ENCODE measurements at places on chromosomes 12 and 14.

DNA sequence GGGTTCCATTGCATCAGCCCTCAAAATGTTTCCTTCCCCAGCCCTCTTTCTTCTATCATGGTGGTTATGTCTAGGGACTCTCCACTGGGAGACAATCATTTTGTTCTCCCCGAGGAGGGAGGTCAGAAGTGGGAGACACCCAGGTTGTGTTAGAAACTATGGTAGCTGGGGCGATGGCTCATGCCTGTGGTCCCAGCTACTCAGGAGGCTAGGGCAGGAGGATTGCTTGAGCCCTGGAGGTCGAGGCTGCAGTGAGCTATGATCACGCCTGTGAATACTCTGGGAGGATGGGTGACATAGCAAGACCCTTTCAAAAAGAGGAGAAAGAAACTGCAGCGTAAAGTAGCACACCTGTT lies 13.0 kb upstream of the LRRC23 start:
- no peak for DNase-seq

- no peak for DNase-seq
Observed at GRCh38 chr14:72675126-72675525, 218.8 kb downstream of the DPF3 start.

GRCh38 chr14:54814076-54814475 lies 88.5 kb downstream of the GCH1 start:
- DNase-seq = no peak

DNA sequence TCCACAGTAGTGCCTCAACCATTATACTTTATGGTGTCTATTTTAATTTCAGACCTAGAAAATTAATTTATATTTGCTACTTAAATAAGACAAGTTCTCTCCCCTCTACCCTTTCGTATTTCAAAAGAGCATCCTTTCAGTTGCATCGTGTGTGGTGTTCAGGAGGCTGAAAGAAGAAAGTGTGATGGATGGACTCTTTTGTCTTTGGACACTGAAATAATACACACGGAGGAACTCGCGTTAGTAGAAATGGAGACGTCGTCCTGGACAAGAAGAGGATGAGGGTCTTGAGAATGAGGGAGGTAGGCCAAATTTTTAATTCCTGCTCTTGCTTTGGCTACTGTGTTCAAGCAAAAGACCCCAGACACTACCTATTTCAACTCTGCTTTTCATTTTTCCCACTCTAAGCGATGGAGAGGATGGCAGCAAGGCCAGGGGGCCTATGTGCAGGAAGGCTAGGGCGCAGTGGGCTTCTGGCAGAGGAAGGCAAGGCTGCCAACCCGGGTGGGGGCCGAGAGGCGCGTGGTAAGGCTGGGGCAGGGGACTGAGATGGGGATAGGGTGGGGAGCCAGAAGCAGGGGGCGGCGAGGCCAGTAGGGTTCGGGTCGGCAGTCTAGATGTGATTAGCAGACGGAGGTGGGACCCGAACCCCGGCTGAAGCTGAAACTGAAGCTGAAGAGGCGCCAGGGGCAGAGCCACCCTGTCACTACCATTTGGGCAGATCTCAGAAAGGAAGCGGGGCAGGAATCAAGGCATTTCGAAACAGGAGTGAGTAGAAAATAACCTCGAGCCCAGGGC lies 722 bp downstream of the TMED8 start:
- no peak for DNase-seq

DNA sequence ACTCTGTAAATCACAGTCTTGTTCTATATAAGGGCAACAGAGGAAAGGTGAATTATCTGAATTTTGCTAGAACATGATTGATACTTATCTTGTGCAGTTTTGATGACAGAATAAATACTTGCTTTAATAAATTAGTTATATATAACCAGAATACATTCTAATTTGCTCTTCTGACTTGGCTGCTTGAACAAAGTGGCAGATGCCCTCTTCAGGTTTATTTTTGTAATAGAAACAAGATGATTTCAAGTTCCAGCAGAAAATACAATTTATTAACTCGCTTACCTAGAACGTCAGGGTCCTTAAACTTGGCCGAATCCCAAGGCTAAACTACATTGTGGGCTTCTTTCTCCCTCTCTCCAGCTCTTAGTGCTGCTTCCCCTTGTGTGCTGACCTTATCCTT lies 57.6 kb upstream of the SSTR1 start:
- DNase-seq = no peak

- peak; percentile 71 for DNase-seq
Observed at GRCh38 chr12:56119361-56119796, 1.3 kb downstream of the ZC3H10 start.

DNA sequence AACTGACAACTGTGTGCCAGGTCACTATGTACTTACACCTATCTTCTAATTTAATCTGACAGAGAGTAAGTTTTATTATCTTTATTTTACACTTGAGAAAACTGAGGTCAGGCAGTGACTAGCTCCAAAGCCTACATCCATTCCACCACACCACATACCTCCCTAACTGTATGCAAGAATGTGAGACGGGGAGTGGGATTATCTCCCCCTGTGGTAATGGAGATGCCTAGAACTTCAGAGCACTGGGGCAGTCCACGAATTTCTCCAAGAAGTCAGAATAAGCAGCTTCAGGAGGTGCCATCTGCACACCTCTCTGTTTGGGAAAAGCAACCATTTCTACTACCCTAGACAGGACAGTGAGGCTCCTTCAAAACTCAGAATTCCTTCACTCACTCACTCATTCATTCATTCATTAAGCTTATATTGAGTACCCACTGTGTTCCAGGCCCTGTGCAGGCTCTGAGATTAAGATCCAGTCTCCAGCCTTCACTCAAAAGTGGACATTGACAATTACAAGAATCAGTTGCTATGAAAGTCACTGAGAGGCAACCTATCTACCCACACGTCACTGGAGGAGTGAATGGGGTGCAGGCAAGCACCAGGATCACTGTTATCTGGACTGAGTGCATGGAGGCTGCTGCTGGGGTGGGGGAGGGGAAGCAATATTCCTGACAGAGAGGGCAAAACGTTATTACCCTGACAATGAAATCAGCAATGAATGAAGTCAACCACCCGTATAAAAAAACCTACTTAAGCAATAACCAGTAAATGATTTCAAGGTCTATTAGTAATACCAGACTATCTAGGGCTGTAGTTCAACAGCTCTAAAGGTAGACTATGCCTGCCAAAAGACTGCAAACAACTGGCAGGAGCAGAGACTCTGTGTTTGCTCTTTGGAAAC lies 18.0 kb downstream of the SLC7A7 start:
- no peak for DNase-seq

DNA sequence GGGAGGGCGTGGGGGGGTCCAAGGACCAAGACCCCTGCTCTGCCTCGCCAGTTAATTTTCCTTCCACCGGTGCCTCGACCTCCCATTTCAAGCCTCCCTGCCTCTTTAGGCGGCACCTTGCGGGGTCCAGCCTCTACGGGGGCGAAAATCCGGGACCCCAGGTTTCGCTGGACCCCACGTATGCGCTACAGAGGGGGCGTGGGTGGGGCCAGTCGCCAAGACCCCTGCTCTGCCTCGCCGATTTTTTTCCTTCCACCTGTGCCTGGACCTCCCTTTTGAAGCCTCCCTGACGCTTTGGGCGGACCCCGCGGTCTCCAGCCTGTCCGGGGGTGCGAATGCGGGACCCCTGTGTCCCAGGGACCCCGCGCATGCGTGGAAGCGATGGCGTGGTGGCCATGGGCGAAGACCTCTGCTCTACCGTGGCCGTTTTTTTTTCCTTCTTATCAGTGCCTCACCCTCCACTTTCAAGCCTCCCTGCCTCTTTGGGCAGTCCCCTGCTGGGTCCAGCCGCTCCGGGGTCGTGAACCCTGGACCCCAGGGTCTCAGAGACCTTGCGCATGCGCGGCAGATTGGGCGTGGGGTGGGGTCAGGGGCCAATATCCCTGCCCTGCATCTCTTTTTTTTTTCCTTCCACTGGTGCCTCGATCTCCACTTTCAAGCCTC lies 324.2 kb downstream of the ALG10 start:
- no peak for DNase-seq

DNA sequence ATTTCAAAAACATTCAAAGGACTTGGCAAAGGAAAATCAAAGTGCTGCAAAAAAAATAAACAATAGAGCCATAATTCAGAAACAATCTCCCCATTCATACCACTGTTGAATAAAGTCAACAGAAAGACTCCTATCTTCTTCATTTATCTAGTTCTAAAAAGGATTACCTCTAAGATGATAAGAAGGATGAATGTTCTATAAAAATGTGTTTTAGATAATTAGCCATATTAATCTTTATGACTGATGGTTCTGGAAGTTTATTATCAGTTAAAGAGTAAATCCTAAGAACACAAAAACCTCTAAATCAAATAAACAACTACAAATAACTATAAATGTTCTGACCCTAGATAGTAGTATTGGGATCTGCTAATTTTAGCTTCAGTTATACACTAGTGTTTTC lies 37.8 kb upstream of the CDKL1 start:
- DNase-seq = no peak

GRCh38 chr14:67416085-67416484 lies 4.1 kb upstream of the PLEK2 start:
- DNase-seq = no peak

- DNase-seq = no peak
Observed at GRCh38 chr14:81301813-81302212, 81.1 kb upstream of the GTF2A1 start.

Measured in globus pallidus (tissue), 1 donor.